Kidney glomerular epithelial cell (primary cell): ENCODE measurements at places on chromosomes 3 and 15.

GRCh38 chr3:134797057-134797740 lies 2.1 kb downstream of the EPHB1 start:
- no peak for DNase-seq

DNA sequence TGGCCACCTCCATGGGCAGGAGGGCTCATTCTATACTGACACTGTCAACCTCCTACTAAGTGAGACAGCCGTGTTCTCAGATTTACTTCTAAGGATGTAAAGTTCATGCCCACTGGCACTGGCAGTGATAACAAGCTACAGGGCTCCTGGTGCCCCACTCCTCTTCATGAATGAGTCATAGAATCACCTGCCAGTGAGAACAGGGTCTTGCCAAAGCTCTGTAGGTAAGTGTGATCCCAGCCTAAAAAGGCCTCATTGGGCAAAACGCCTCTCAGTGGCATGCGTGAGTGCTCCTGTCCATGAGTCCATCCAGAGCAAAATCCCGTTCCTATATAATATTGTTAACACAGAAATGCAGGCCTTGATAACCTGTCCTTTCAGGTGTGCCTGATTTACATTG lies 17.4 kb downstream of the PXYLP1 start:
- DNase-seq = no peak

DNA sequence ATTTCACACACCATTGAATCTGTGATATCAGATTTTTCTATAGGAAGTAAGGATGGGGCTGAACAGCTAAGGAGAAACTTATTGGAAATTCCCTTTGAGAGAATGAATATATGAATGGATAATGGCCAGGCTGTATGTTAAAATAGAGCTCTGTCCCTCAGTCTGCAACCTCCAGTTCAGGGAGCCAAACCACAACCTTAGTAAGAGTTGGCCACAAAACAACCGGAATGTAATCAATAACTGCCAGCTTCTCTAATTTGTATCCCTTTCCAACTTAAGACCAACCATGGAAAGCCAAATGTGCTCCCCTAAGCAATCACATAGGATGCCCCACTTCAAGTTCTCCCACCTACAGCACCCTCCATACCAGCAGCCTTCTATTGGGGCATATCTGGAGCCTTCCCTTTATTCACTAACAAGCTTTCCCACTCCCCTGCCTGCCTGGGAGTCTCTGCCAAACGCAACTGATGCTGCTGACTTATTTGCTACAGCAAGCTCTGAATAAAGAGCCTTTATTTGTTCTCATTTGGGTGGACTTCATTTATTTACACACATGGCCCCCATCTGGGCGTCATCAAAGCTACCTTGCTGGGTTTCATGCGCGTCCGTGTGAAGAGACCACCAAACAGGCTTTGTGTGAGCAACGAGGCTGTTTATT lies 75.4 kb upstream of the LARS2 start:
- no peak for DNase-seq

GRCh38 chr3:126127452-126127851 lies 43.5 kb upstream of the SLC41A3 start:
- DNase-seq = no peak

- no peak for DNase-seq
These were observed 16.3 kb upstream of the A4GNT start for GRCh38 chr3:138148503-138148902.

GRCh38 chr15:42066764-42067415 lies 27.5 kb downstream of the PLA2G4D start:
- DNase-seq = no peak

- no peak for DNase-seq
These were observed 7.9 kb upstream of the RPLP1 start for GRCh38 chr15:69444686-69445085.

DNA sequence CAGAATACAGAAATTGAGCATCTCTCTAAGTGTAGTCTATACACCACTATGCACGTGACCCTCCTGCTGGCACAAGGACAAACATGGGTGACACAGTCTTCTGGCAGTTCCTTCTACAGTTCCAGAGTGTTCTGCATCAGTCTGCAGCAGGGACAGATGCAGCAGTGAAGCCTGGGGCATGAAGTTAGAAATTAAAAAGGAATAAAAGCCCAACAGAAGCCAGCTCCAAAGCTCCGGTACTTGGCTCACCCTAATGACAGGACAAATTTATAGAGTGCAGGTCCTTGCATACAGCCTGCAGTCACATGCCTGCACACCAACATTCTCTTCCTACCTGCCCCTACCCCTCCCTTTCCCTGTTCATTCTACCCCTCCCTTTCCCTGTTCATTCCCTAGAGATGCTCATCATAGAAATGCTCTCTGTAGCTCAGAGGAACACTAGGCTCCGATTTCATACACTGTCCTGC lies 15.0 kb downstream of the UACA start:
- no peak for DNase-seq

DNA sequence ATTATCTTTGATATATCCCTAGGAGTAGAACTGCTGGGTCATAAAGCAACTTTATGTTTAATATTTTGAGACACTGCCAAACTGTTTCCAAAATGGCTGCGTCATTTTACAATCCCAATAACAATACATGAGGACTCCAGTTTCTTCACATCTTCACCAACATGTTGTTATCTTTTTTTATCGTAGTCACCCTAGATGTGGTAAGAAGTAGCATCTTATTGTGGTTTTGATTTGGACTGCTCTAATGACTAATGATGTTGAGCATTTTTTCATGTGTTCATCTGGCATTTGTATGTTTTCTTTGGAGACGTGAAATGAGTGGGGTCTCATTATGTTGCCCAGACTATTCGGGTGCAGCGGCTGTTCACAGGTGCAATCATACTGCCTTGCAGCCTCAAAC lies 83.8 kb downstream of the MAP4 start:
- DNase-seq = no peak

GRCh38 chr3:54940971-54941370 lies 13.1 kb upstream of the LRTM1 start:
- no peak for DNase-seq

- DNase-seq = no peak
These were observed 150.7 kb downstream of the SST start for GRCh38 chr3:187519428-187519890.

- no peak for DNase-seq
These were observed 77.0 kb downstream of the INO80 start for GRCh38 chr15:41039121-41039520.

DNA sequence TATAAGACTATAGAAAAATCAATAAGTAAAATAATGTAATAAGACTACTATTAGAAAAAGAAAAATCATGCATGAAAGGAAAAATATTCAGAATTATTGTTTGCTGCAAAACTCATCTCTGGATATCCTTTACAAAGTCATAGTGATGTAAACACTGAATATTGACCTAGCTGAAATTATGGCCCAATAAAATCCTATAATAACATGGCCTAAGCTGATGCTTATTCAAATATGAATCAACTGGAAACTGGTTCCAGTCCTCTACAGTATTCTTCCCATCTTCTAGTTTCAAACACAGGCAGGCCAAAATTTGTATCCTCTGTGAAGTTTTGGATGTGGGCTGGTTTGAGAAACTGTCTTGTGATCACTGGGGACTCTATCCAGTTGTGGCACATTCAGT lies 134.5 kb downstream of the CNTN3 start:
- no peak for DNase-seq

DNA sequence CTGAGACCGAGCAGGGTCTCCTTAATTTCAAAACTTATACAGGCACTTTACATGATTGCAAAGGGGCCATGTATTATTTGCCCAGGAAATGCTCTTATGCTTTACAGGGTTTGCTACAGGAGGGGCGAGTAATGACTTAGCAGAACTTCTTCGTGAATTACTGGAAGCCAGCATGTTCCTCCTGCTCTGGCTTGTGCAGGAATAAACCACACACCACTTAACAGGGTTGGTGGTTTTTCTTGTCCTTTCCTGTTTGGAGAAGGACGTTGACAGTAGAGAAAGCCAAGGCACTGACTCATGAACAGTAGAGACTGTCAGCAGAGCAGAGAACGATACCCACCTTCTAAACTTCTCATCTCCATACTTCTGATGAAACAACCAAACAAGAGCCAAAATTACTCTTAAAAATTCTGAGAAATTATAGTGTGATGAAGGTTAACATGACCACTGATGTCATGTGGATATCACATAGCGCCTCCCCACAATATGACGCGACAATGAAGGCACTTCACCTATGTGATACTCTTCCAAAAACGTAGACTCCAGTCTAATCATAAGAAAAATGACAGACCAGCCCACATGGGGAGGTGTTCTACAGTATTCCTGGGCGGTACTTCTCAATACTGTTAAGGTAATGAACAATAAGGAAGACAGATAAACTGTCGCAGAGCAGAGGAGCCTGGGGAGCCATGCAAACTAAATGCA lies 24.7 kb upstream of the MCTP2 start:
- no peak for DNase-seq

DNA sequence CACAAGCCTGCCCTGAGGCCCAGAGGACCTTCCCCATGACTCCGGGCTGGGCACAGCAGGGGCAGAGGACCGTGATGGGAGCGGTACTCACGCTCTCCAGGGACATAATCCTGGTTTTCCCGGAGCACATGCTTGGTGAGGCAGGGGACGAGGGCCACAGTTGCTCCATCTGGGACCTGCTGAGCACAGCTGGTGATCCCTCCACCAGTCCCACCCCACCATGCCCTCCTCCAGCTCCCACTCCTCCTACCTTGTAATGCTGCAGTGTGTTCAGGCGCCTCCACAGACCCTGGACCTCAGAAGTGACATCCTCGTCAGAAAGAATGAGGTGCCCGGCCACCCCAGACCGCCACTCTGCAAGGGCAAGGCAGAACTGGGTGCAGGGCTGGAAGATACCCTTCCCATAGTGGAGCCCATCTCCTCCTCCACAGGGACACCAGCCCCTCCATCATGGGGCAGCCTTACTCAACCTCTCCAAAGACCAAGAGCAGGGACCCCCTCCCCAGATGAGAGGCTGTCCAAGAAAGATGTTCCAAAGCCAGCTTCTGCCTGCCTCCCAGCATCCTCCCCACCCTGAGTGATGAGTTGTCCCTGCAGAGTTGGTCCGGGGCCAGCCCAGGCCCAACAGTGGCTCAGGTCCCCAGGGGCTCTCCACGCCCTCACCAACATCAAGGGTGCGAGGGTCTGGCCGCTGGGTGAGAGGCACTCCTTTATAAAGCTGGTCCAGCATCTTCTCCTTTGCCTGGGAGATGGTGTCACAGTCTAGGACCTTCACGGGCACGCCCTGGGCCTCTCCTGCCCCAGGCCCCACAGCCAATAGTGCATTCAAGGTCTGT lies 19.5 kb downstream of the PLXNB1 start:
- no peak for DNase-seq

- DNase-seq = no peak
These were observed 430.3 kb downstream of the NTRK3 start for GRCh38 chr15:87826119-87826747.

DNA sequence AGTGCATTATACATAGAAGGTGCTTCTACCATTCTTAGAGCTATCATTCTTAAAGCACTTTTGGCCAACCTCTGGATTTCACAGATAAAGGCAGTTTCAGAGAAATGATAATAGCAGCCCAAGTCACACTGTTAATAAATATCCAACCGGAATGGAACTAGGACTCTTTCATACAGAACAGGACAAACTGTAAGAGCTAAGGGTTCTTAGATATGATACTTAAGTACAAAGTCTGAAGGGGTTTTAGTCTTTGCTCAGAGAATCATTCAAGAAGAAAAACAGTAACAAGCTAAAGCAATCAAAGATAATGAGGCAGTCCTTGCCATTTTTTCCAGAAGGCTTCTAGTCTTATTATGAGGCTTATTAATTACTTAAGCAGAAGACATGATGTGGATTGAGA lies 239.0 kb downstream of the ERC2 start:
- no peak for DNase-seq

- no peak for DNase-seq
These were observed 532.5 kb downstream of the NAALADL2 start for GRCh38 chr3:175391601-175392000.

GRCh38 chr15:76968306-76968705 lies 26.6 kb upstream of the PSTPIP1 start:
- peak; percentile 4 for DNase-seq

- peak; percentile 65 for DNase-seq
These were observed 81.0 kb upstream of the BNC1 start for GRCh38 chr15:83365370-83365938.

DNA sequence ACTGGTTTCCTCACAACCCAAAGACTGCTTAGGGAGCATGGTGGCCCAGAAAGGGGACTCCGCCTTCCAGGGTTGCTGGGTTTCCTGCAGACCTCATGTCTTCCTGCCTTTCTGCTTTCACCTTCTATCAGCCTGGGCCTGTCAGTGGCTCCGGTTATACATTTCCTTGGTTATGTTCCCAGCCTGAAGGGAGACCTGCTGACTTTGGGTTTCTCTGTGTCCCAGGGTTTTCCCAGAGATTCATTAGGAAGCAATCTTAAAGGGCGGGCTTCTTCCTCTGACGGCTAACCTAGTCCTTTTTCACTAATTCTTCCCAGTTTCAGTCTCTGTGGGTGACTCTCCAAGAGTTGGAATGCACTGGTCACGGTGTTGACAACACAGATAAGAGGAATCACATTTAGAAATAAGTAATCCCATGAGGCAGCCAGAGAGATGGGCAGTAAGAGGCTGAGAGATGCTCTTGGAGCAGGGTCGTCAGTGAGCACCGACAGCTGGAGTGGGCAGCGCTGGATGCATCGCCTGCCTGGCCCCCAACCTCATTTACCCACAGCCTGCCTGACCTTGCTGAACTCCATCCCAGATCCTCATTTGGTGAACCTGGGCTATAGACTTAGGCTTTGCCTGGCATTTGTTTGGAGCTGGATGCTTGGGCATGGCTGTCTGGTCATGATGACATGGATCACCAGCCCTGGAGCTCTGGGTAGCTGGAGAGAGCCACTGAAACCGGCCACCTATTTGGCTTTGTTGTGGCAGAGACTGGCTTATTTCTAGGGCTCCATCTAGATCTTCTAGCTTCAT lies 10.0 kb upstream of the EHD4 start:
- DNase-seq = no peak

DNA sequence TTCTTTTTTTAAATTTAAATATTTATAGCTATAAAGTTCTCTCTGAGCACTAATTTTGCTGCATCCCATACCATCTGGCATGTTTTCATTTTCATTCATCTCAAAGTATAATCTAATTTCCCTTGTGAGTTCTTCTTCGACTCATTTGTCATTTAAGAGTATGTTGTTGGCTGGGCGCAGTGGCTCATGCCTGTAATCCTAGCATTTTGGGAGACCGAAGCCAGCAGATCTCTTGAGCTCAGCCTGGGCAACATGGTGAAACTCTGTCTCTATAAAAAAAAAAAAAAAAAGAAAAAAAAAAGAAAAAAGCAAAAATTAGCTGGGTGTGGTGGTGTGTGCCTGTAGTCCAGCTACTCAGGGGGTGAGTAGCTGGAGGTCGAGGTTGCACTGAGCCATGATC lies 34.8 kb downstream of the MAP1A start:
- DNase-seq = no peak

- no peak for DNase-seq
These were observed 11.5 kb upstream of the PCSK6 start for GRCh38 chr15:101500865-101501551.

- no peak for DNase-seq
These were observed 310.2 kb downstream of the LRRC3B start for GRCh38 chr3:26932752-26933151.

DNA sequence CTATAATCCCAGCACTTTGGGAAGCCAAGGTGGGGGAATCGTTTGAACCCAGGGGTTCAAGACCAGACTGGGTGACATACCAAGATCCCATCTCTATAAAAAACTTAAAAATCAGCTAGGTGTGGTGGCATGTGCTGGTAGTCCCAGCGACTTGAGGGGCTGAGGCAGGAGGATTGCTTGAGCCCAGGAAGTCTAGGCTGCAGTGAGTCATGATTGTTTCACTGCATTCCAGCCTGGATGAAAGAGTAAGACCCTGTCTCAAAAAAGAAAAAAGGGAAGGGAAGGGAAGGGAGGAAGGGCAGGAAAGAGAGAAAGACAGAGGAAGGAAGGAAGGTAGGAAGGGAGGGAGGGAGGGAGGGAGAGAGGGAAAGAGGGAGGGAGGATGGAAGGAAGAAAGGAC lies 133.7 kb upstream of the LRRN1 start:
- no peak for DNase-seq
